ENCODE measurements at places on chromosomes 2 and 18.

DNA sequence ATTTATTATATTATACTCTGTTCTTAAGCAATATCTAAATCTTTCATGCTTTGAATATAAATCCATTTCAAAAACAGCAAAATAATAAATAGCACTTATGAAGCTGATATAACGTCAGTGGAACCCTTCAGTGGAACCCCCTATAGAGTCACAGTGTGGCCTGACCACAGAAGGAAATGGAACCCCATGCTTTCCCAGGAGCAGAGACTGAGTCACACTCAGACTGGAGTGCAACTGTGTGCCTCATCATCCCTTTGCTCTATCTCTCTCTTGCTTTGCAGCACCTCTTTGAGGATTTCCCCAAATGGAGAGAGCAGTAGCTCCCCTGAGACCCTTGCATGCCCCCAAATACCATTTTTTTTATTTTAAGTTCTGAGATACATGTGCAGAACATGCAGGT lies 13.1 kb downstream of the NXPH2 start:
- no peak for DNase-seq

DNA sequence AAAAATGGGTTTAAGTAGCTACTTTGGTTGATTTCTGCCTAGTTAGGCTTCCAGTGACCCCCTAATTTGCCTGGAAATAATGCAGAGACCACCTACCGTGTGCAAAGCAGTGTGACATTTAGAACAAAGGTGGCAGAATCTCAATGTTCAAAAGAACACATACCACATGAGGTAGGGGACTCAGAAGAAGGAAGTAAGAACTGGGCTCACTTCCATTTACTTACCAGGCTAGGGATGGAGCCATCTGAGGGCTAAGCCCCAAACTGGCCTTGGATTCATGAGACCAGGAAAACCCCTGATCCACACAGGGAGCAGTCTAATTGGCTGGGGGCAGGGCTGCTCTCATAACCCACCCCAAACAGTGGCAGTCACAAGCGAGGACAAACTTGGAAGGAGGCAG lies 190.7 kb downstream of the NCKAP5 start:
- no peak for DNase-seq

- DNase-seq = no peak
These were observed 18.8 kb downstream of the YPEL5 start for GRCh38 chr2:30165617-30166016.

GRCh38 chr18:12005538-12006487 lies 24.5 kb downstream of the IMPA2 start:
- DNase-seq = no peak

DNA sequence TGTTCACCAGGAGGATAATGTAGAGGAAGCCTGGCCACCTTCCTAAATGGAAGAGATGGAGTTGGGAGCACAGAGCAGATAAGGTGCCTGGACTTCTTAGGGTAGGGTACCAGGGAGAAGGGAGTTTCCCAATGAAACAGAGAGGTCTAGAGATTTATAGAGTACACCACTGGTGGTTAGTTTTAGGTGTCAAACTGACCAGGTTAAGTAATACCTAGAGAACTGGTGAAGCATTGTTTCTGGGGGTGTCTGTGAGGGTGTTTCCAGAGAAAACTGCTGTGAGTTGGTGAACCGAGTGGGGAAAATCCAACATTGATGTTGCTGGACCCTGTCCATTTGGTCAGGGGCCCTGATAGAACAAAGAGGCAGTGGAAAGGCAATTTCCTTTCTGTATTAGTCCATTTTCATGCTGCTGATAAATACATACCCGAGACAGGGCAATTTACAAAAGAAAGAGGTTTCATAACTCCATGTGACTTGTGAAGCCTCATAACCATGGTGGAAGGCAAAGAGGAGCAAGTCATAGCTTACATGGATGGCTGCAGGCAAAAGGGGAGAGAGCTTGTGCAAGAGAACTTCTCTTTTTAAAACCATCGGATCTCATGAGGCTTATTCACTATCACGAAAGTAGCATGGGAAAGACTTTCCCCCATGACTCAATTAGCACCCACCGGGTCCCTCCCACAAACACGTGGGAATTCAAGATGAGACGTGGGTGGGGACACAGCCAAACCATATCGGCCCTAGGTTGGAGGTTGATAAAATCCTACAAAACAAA lies 260.8 kb downstream of the CBLN2 start:
- no peak for DNase-seq

- DNase-seq = no peak
These were observed 122.7 kb downstream of the GULP1 start for GRCh38 chr2:188414411-188414810.

- no peak for DNase-seq
These were observed 89.6 kb downstream of the PRELID3A start for GRCh38 chr18:12497296-12497695.

- DNase-seq = no peak
These were observed 98.1 kb upstream of the RGPD4 start for GRCh38 chr2:107728586-107728985.

GRCh38 chr2:98643496-98644100 lies 35.2 kb downstream of the UNC50 start:
- DNase-seq = no peak

DNA sequence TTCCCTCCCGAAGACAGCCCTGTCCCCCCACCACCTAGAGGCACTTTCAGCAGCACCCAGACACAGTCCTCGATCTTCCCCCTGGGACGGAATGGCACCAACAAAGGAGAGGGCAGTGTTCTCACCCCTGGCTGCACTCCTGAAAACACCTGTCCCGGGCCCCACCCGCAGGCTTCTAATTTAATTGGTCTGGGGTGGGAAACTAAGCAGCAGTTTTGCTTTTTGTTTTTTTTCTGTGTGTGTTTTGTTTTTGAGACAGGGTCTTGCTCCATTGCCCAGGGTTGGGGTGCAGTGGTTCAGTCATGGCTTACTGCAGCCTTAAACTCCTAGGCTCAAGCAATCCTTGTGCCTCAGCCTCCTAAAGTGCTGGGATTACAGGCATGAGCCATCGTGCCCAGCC lies 38.4 kb upstream of the REL start:
- no peak for DNase-seq

DNA sequence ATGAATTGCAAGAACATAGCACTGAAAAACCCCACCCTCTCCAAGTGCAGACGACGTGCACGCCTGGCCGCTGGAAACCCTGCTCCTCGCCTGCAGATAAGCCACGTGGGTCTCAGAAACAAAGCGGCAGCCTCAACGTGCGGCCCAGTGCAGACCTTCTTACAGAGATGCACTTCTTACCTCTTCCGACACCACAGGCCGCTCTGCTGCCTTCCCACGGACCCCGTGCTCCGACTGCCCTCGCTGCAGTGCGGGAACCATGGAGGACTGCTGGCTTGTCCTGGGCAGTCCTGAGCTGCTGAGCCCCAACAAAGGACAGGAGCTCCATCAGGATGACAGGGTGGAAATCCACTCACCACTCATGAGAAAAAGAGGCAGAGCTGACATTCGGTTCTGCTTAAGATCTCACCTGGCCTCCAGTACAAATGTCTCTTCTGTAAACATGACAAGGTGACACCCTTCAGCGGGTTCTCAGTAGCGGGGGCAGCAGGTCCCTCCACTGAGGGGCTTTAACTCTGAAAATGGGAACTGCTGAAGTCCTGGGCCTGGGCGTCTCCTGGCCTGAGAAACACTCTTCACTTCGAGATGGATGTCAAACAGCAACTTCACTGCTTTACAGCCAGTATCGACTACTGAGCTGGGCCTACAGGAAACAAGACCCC lies 6.2 kb downstream of the COPS9 start:
- no peak for DNase-seq

- no peak for DNase-seq
These were observed 47.6 kb upstream of the MSTN start for GRCh38 chr2:190110131-190110530.

DNA sequence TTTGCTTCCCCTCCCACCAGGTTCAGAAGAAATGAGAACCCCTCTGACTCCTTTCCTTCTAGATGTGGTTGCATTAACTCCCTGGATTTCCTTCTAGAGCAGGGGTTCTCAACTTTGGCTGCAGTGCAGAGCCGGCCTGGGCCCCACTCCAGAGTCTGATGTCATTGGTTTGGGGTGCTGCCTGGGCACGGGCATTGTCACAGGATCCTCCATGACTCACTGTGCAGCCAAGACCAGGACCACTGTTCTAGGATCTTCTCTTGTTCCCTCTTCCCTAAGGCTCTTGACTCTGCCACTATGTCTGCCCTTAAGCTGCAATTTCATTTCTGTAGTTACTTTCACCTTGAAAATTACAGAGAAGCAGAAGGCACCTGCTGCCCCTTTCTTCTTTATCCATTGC lies 31.8 kb downstream of the TBC1D8 start:
- peak; percentile 89 for DNase-seq

DNA sequence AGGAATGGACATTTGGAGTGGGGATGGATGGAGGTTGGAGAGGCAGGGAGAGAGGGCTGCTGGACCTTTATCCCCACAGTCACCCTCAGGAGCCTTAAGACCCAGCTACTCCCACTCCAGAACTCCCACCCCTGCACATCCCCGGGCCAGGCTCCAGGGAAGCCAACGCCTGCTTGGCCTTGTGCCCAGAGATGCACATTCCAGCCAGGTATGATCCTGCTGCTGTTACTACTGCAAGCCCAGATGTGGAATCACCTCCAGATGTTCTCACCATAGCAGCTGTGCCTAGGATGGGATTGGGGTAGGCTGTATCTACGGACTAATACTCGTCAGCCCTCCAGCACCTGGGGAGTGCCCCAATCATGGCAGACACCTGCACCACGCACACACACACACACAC lies 71.7 kb downstream of the ZFP36L2 start:
- no peak for DNase-seq

GRCh38 chr2:47033102-47033880 lies 117.7 kb upstream of the MCFD2 start:
- DNase-seq = no peak

GRCh38 chr2:152161598-152161997 lies 14.0 kb downstream of the STAM2 start:
- no peak for DNase-seq

- no peak for DNase-seq
These were observed 2.4 kb downstream of the CWC22 start for GRCh38 chr2:180004731-180005130.

DNA sequence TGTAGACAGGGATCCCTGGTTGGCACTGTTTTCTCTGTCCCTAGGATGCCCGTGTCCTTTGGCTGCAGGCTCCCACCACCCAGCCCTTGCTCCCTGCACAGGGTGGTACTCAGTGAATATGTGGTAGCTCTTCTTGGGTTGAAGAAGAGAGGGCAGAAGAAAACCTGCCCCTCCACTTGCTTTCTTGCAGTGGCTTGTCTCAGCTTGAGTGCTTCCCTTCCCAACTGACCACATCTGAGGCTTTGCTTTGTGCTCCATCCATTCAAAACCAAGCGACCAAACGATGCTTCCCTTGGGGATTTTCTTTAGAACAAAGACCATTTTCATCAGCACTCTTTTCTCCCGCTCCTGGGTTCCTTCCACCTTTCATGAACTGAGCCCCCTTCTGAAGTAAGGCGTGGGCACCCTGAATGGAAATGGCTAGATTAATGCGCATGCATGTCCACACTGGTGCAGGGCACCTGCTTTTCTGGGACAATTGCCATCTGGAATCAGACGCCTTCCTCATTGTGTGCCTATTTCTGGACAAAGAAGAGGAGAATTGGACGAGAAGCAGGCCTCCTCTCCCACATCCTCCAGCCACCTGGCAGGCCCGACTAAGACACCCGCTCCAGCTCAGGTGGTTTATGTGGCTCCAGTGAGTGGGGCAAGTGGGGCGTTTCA lies 59.1 kb downstream of the ARL4C start:
- DNase-seq = no peak

- no peak for DNase-seq
These were observed 87.8 kb upstream of the TMEM17 start for GRCh38 chr2:62593825-62594224.

DNA sequence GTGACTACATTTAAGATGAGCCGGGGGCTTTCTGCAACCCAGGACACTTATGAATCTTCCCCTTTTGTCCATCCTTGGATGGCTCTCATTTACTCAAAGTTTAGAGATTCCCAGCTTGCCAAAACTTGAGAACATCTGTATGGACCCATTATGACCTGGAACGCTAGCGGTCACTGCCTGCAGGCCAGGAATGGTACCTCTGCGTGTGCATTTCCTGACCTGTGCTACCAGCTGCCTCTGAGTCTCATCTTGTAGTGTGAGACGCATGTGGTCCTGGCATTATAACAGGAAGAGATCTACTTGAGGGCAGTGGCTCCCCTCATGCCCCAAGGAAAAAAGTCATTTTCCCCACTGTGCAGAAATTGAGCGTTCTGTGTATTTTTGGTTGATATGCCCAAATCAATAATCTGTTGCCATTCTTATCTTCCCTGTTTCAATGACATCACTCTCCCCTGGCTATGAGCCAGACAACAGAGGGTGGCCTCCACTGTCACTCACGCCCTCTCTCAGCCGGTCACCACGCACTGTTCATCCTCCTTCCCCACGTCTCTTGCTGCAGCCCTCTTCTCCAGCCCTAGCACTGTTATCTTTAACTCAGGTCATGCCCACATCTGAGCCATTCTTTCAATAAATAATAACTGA lies 28.5 kb upstream of the NPAS2 start:
- no peak for DNase-seq

Data from gastrocnemius medialis (tissue), 4 donors.